Fibroblast of upper back skin (primary cell): ENCODE measurements at places on chromosomes 7 and 10.
A peak's percentile ranks its signal among the peaks of the same experiment; 100 is the strongest.

DNA sequence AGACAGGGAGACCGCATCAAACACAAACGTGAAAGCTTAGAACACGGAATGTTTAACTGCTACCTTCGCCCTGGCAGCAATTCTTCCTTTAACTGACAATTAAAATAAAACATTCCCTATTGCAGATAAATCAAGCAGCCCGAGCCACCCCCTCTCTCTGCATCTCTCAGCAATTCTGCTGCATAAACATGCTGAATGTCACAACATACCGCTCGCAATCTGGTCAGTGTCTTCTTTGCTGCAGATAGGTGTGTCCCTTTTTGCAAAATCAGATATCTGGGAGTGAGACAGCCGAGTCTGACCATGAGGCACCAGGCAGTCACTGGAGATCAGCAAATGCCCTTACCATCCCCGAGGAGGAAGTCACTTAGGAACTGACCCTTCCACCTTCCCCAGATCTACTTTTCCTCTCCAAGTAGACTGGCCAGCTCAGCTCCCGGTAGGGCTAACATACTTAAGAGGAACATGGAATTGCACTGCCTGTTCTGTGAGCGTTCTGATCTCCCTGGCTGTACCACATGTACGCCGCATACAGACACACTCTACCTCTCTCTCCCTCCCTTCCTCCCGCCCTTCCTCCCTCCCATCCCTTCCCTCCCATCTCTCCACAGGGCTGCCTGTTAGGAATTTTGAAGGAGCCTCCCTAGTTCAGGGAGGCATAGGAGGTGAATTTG is at the start of gene FRMD4A:
FRMD4A (minus strand) TSS at position 537 of the 674 bp plus-strand sequence.
- DNase-seq, result no peak

DNA sequence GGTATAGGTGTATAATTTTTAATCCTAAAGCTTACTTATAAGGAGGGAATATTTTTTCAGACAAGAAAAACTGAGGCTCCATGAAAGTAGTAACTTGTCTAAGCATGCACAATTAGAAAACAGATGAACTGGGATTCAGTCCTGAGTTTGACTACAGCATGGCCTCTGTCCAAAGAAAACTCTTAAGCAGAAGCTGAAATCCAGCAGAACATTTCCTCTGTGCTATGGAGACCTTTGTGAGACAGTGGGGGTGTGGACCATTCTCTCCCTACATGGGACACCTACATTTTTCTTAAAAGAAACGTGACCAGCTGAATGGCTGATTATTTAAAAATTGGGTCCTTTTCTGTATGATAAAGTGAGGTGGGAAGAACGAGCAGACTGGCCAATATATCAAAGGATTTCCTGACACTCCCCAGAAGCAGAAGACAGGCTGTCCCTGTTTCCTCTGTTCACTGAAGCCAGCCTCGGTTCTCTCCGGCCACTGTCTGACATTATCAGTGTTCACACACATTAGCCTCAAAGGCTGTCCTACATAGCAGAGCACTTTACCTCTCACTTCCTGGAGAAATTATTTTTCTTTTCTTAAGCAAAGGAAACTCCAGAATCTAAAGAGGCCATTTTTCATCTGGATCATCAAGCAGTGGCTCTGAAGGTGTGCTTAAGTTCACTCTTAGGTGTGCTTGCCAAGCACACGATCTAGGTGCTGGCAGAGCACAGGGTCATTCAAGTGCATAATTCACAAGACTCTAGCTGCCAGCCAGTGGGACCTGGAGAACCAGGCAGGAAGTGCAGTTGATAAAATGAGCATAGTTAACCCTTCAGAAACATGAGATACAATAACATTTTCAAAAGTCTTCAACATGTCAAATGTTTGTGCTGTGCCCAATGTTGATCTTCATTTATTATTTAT is 40.4 kb upstream of the KIAA1217 start:
- DNase-seq, result peak; percentile 25

DNA sequence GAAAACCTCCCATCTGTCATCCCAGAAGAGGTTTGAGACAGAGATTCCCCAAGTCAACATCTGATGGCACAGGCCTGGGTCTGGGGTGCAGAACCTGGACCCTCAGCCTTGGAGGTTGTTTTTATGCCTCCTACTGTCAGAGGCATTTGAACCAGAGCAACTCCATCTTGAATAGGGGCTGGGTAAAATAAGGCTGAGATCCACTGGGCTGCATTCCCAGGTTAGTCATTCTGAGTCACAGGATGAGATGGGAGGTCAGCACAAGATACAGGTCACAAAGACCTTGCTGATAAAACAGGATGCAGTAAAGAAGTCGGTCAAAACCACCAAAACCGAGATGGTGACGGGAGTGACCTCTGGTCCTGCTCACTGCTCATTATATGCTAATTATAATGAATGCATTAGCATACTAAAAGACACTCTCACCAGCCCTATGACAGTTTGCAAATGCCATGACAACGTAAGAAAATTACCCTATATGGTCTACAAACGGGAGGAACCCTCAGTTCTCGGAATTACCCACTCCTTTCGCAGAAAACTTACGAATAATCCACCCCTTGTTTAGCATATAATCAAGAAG is 92.0 kb downstream of the ITGA8 start:
- DNase-seq, result no peak

DNA sequence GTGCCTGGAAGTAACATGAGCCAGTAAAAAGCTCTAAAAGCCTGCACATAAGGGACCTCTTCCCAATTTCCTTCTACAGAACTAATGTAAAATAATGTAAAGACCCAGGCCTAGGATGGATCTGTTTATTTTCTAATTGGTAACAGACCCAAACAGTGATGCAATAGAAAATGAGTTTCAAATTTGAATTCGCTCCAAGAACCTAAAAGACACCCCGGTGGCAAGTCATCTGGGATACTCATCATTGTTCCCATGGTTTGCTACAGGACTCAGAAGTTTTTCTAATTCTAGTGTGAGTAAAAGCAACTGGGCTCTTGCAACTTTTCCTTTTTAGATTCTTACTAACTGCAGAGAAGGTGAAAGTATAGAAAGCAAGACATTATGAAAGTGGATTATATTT is 271.3 kb upstream of the CACNA2D1 start:
- peak; percentile 68 for DNase-seq

- peak; percentile 44 for DNase-seq
These were observed 9.2 kb upstream of the GRB10 start for GRCh38 chr7:50791938-50792341.

- DNase-seq, result no peak
These were observed 496.9 kb upstream of the CELF2 start for GRCh38 chr10:10520491-10521385.

DNA sequence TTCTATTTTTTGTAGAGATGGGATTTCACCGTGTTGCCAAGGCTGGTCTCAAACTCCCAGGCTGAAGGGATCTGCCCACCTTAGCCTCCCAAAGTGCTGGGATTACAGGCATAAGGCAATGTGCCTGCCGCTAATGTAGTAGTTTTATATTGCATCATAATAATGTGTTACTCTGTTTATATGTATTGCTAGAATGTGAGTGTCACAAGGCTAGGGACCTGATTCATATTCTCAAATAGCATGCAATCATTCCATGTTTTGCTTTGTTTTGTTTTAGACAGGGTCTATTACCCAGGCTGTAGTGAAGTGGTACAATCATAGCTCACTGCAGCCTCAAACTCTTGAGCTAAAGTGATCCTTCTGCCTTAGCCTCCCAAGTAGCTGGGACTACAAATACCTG is 13.5 kb downstream of the CCL26 start:
- DNase-seq, result no peak

DNA sequence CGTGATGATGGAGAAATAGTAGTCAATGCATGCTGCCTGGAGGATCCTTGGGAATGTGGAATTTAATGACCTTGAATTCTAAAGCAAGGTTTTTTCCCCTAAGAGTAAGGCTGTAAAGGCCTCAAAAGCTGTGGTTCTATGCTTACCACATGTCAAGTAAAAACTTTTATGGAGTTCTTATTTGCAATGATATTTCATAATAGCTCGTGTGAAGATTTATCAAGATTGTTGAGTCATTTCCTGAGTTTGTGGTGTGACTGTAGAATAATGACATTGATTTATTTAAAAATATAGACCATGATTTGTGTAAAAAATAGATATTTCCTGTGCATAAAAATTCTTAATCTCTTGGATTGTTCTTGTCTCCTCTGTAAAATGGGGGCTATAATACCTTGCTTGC is 67.5 kb upstream of the SORCS1 start:
- no peak for DNase-seq

- peak; percentile 43 for DNase-seq
These were observed 141.9 kb upstream of the MKI67 start for GRCh38 chr10:128268015-128268722.

- DNase-seq, result no peak
These were observed 678 bp upstream of the EIF4H start for GRCh38 chr7:74173491-74173865.

- no peak for DNase-seq
These were observed 16.1 kb upstream of the HIBADH start for GRCh38 chr7:27678617-27679260.

DNA sequence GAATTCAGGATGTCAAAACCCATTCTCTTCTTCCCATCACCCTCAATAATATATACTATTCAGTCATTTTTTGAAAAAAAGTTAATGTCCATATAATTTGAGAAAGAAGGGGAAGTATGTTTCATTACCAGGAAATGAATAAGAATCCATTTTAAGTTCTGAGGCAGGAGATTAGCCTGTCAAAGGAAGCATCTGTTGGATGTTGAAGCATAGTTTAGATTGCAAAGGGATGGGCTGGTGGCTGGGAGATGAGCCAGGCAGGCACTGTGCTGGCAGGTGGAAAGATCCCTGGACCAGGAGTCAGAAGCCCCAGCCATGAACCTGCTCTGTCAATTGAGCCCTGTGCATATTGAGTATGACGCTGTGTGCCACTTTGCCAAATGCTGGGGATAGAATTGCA is 48.4 kb upstream of the CRTAC1 start:
- DNase-seq, result no peak

GRCh38 chr7:16850614-16851466 is 30.9 kb downstream of the AGR3 start:
- no peak for DNase-seq

- DNase-seq, result no peak
These were observed 495.2 kb upstream of the LRRN3 start for GRCh38 chr7:110595694-110596093.

DNA sequence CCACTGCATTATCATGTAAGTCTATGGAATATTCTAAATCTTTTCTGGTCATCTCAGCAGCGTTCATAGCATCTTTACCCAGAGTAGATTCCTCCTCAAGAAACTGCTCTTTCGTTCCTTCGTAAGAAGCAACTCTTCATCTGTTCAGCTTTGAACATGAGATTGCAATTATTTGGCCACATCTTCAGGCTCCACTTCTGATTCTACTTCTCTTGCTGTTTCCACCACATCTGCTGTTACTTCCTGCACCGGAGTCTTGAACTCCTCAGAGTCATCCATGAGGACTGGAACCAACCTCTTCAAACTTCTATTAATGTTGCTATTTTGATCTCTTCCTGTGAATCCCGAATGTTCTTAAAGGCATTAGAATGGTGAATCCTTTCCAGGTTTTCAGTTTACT is 12.7 kb downstream of the CHST12 start:
- DNase-seq, result no peak

DNA sequence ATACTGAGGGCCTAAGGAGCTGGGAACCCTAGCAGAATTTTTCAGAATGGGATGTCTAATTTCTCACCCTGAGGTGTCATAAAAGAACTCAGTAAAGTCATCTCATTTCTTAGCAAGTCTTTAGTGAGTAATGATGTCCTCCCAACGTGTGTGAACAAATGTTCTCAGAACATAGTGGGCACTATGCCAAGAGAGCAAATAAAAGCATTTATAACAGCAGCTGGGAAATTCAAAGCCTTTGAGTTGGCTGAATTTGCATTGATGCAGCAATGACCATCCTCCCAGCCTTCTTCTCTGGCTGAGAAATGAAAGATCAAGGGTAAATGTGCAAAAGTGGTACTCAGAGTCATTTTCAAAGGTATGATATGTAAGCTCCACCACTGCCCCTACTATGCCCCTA is 109.4 kb downstream of the FAM107B start:
- DNase-seq, result no peak

DNA sequence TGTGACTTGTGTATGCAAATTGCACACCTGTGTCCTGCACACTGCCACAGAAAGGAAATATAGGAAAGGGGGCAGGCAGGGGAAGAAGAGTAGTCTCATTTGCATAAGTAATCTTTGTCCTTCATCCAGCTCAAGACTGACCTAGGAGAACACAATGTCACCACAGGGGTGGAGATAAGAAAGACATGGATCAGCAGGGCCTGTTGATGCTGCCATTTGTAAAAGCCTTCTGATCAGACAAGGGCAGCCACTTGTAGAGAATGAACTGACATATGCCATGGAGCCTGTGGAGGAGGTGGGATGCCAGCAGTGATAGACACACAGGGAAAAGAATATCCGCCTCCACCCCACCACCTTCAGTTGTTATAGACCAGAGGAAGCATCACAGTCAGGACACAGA is 528.9 kb downstream of the HTR7 start:
- DNase-seq, result no peak

DNA sequence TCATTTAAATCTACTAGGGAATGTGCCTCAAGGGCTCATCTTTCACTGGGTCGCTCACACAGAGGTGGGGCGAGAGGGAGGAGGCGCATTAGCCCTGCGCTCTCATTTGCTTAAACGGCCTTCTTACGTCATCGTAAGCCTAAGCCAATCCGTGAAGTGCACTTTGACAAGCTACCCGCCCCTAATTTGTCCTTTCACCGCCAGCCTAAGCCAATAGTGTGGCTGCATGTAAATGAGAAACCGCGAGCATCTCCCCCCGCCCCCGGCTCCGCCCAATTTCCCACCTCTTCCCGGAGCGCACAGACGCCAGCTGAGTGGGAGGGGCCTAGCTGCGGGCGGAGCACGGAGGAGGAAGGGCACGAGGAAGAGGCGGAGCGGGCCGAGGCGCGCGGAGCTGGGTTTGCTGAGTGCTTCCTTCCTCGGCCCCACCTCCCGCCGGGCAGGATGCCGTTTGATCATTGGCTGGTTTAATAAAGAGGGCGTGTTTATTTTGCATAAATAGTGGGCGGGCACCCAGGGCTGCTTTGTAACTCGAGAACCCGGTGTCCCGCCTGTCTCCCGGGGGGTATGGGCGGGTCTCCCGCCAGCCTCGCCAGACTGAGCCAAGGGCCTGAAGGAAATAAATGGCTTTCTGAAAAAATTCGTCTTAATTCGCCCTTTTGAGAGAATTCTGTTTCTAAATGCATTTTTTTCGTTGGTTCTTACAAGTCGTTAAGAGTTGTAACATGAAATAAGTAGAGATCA is 289.6 kb upstream of the NFE2L3 start:
- DNase-seq, result peak; percentile 100

DNA sequence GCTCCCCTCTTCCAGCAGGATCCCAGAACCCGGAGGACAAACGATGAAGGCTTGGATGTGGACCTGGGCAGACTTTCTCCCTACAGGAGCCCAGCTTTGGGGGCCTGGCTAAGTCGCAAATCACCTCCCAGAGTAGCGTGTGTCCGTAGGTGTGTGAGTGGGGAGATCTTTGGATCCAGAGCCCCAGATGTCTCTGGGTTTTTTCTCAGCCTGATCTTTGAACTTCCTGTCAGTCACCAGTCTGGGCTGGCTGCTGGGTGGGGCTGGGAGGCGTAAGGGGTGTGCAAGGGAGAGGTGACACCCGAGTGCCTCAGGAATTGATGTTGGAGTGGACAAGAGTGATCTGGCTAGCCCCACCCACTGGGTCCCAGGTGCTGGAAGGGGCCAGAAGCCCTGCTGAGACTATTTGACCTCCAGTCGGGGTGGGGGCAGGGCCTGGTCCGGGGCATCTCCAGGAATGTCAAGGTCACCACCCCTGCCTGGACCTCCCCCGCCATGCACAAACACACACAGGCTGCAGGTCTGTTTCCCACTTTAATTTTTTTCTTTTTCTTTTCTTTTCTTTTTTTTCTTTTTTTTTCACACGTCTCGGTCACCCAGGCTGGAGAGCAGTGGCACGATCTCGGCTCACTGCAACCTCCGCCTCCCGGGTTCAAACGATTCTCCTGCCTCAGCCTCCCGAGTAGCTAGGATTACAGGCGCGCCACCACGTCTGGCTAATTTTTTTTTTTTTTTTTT is at the start of gene MOGAT3:
MOGAT3 (minus strand) TSS at position 175 of the 738 bp plus-strand sequence. CDS start 182 bp downstream, outside the sequence.
- no peak for DNase-seq
